Calu3 (cell line): ENCODE measurements at places on chromosomes 7 and 10.

DNA sequence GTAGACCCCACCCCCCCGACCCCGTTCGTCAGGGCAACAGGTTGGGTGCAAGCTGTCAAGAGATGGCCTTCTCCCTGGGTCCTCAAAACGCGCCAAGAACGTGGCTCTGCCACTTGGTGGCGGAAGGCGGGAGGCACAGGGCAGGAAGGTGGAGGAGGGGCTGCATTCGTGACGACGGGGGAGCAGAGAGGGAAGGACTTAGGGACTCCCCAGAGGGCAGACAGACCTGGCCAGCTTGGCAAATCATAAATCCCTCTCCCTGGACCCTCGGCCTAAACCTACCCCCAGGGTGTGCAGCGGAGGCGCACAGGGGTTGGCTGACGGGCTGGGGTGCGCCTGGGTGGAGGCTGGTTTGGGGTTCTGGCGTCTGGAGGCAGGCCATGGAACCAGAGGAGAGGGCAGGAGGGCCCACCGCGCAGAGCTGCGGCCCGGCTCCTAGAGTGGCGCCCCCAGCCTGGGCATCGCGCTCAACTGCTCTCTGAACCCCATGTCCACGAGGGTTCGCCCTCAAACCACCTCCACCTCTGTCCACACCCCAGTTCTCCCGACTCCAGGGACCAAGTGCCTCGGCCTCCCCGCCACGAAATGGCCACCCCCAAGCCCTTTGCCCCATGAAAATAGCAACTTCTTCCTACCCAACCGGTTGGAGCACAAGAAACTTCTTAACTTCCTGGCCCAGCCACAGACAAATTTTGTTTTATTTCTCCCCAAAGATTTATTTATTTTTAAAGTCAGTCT is 10.8 kb upstream of the GATA3 start:
- peaks cover 8% of the 10 kb centered on the region for H3K36me3 ChIP-seq
- no peak overlapping the region for H3K4me3 ChIP-seq
- peaks cover 40% of the 10 kb centered on the region for H3K4me1 ChIP-seq
- DNase-seq, result no peak
- H3K27me3 ChIP-seq, result peaks cover 95% of the 10 kb centered on the region

DNA sequence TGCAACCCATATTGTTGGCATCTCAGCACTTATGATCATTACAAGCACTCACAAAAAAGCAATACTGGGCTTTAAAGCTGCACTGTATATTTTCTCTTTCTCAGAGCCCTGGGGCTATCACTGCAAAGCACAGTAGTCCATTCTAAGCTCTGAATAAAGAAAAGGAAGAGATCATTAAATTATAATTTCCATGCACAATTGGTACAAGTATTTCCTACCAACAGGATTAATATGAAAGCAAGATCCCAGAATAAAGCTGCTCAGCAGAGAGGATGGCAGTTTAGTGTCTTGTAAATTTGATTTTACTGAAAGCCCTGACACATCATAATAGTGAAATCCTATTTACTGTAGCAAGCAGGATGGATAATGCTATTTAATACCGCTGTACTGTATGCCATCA is 205.3 kb downstream of the CHCHD3 start:
- no peak overlapping the region for H3K4me3 ChIP-seq
- no peaks in the 10 kb centered on the region for H3K36me3 ChIP-seq
- no peak overlapping the region for H3K27ac ChIP-seq
- DNase-seq, result no peak
- peaks cover 16% of the 10 kb centered on the region for H3K4me1 ChIP-seq
- no peaks in the 10 kb centered on the region for H3K27me3 ChIP-seq

GRCh38 chr7:93310346-93310745 is 78.2 kb downstream of the VPS50 start:
- H3K36me3 ChIP-seq, result no peaks in the 10 kb centered on the region
- no peaks in the 10 kb centered on the region for H3K27me3 ChIP-seq
- H3K27ac ChIP-seq, result no peak overlapping the region
- H3K4me1 ChIP-seq, result peaks cover 9% of the 10 kb centered on the region
- DNase-seq, result no peak

DNA sequence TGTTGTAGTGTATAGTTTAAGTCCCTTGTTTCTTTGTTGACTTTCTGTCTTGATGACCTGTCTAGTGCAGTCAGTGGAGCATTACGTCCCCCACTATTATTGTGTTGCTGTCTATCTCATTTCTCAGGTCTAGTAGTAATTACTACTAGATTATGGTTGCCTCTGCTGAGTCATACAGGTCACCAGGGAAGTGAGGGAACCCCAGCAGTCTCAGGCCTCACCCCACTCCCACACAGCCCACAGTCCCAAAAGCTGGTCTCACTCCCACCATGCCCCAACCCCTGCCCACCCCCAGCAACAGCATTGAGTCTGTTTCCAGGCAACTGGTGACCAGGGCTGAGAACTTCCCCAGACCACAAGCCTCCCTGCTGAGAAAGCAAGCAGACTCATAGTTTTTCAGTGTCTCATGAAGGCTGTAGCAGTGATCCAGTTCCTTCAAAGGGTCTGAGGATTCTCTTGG is 88.0 kb downstream of the PLXDC2 start:
- no peaks in the 10 kb centered on the region for H3K36me3 ChIP-seq
- DNase-seq, result no peak
- no peak overlapping the region for H3K27ac ChIP-seq

GRCh38 chr10:43127442-43127841 is 10.8 kb upstream of the CSGALNACT2 start:
- H3K27ac ChIP-seq, result no peak overlapping the region
- H3K36me3 ChIP-seq, result no peaks in the 10 kb centered on the region
- no peak overlapping the region for H3K4me3 ChIP-seq
- H3K27me3 ChIP-seq, result peaks cover 80% of the 10 kb centered on the region
- H3K4me1 ChIP-seq, result no peaks in the 10 kb centered on the region

- no peaks in the 10 kb centered on the region for H3K36me3 ChIP-seq
- DNase-seq, result no peak
- H3K27me3 ChIP-seq, result no peaks in the 10 kb centered on the region
These were observed 56.6 kb downstream of the THSD7A start for GRCh38 chr7:11775401-11775800.

DNA sequence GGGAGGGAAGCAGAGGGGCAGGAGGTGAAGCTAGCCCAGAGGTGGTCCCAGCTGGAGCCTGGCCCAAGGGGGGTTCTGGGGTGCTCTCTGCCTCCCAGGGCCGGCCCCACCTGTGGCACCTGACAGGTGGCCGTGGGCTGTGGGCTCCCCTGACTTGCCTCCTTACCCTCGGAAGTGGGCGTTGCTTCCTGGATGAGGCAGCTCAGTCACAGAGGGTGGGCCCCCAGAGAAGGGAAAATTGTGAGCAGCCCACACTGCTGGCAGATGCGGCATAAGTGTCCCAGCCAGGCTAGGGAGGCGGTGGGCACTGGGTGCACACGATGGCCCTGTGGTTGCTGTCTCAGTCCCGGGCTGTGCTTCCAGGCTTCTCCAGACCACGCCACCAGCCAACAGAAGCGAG is 118.9 kb downstream of the LRRC18 start:
- H3K27ac ChIP-seq, result no peak overlapping the region
- DNase-seq, result no peak
- H3K4me3 ChIP-seq, result no peak overlapping the region
- H3K27me3 ChIP-seq, result peaks cover 63% of the 10 kb centered on the region

DNA sequence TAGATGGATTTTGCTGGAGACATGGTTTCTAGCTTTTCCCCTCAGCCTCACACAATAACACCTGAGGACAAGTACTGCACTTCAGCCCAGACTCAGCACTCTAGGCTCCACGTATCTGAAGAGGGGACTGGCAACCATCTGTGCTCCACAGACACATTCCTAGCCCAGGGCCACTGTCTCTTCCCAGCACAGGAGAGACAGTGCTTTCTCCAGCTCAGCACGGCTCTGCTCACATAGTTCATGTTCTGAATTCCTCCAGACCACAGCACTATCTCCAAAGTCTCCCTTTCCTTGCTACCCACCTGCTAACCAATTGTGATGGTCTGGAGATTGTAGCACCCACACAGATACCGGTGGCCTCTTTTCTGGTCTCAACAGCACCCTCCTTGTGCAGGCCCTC is 114.5 kb downstream of the HTR7 start:
- no peaks in the 10 kb centered on the region for H3K4me1 ChIP-seq
- no peak for DNase-seq
- H3K36me3 ChIP-seq, result no peaks in the 10 kb centered on the region
- no peak overlapping the region for H3K4me3 ChIP-seq

DNA sequence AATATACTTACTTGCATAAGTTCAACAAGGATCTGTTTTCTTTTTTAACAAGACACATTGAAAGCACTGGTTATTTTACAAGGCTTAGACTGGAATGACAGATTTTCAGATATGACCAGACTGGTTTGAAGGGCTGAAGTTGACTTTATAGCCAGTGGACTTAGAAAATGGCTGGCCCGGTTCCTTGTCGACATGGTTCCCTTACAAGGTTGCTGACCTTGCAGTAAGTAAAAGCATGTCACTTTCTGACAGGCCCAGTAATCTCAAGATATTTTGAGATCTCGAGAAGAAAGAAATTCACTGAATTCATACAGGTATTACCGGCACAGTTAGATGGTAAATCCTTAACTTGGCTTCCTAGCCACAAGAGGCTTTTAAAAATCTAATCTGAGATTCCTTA is 136.5 kb downstream of the COBL start:
- no peak for DNase-seq
- H3K36me3 ChIP-seq, result no peaks in the 10 kb centered on the region
- peaks cover 13% of the 10 kb centered on the region for H3K4me1 ChIP-seq
- no peaks in the 10 kb centered on the region for H3K27me3 ChIP-seq
- no peak overlapping the region for H3K27ac ChIP-seq

DNA sequence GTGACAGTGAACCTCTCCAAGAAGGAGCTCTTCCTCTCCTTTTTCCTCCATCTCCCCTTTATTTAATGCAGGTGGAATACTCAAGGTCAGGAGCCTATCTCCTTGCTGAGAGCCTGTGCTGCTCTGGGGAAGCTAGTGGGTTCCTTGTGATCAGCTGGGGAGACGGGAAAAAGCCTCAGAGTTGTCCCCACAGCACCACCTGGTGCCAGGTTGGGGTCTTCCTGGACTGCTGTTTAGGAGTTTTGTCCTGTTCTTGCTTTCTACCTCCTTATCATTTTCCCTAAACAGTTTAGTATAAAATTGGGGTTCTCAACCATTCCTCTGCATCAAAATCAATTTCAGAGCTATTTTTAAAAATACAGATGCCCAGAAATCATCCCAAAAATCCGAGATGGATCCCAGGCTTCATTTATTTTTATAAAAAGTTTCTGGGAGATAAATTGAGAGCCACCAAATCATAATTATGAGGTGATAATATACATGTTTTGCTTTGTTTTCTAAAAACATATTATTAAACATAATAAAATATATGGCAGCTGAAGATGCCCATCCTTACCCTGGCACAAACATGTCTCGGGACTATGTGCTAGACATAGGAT is 44.3 kb downstream of the MACC1 start:
- DNase-seq, result peak; percentile 81
- peaks cover 22% of the 10 kb centered on the region for H3K4me1 ChIP-seq
- no peak overlapping the region for H3K4me3 ChIP-seq
- H3K36me3 ChIP-seq, result peaks cover 53% of the 10 kb centered on the region

- H3K27ac ChIP-seq, result no peak overlapping the region
- no peaks in the 10 kb centered on the region for H3K4me1 ChIP-seq
- no peaks in the 10 kb centered on the region for H3K36me3 ChIP-seq
- no peak overlapping the region for H3K4me3 ChIP-seq
- no peaks in the 10 kb centered on the region for H3K27me3 ChIP-seq
These were observed 888.5 kb upstream of the SORCS1 start for GRCh38 chr10:108052981-108053380.

- DNase-seq, result peak; percentile 52
- no peak overlapping the region for H3K4me3 ChIP-seq
- H3K27me3 ChIP-seq, result no peaks in the 10 kb centered on the region
- H3K36me3 ChIP-seq, result no peaks in the 10 kb centered on the region
These were observed 73.6 kb downstream of the ABCA13 start for GRCh38 chr7:48244864-48245271.

- H3K36me3 ChIP-seq, result no peaks in the 10 kb centered on the region
- no peak overlapping the region for H3K4me3 ChIP-seq
- H3K27ac ChIP-seq, result no peak overlapping the region
- H3K27me3 ChIP-seq, result no peaks in the 10 kb centered on the region
- H3K4me1 ChIP-seq, result no peaks in the 10 kb centered on the region
- DNase-seq, result no peak
These were observed 9.5 kb downstream of the VTI1A start for GRCh38 chr10:112456533-112456932.

GRCh38 chr10:70174058-70174741 is 3.9 kb upstream of the SAR1A start:
- peaks cover 3% of the 10 kb centered on the region for H3K4me1 ChIP-seq
- H3K27me3 ChIP-seq, result no peaks in the 10 kb centered on the region
- no peak overlapping the region for H3K27ac ChIP-seq
- H3K36me3 ChIP-seq, result peaks cover 22% of the 10 kb centered on the region

DNA sequence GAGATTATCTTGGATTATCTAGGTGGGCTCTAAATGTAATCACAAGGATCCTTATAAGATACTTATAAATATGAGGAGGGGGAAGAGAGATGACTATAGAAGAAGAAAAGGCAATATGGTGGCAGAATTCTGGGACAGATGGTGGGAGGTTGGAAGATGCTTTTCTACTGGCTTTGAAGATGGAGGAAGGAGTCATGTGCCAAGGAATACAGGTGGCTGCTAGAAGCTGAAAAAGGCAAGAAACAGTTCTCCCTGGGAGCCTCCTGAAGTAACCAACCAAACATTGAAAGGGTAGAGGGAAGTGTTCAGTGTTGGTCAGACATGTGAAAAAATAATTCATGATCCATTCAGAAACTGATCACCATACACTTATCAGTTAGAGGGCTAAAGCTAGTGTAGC is 213.3 kb downstream of the WDR11 start:
- no peak overlapping the region for H3K27ac ChIP-seq
- no peak for DNase-seq
- H3K4me1 ChIP-seq, result peaks cover 15% of the 10 kb centered on the region
- no peaks in the 10 kb centered on the region for H3K36me3 ChIP-seq
- no peak overlapping the region for H3K4me3 ChIP-seq

DNA sequence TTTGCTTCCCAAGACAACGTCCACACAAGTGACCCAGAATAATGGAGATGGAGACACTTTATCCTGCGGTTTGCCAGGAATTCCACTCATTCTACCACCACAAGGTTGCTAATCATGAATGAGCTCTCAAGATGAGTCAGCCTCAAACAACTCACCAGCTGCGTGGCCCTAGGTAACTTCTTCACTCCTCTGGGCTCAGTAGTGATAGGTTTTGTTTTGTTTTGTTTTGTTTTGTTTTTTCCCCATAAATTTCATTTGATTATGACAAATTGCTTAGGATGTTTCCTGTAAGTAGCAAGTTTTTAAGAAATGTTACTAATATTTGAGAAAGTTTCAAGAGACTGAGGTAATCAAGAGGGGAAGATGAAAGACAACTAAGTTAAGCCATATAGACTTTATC is 286.8 kb downstream of the PARD3 start:
- H3K4me3 ChIP-seq, result peak overlapping the region; percentile 34
- peak; percentile 60 for DNase-seq
- peaks cover 40% of the 10 kb centered on the region for H3K4me1 ChIP-seq
- H3K27ac ChIP-seq, result peak overlapping the region; percentile 66
- H3K27me3 ChIP-seq, result no peaks in the 10 kb centered on the region

- H3K4me3 ChIP-seq, result no peak overlapping the region
- no peak overlapping the region for H3K27ac ChIP-seq
- DNase-seq, result peak; percentile 16
- no peaks in the 10 kb centered on the region for H3K27me3 ChIP-seq
These were observed 19.7 kb upstream of the FKBP9 start for GRCh38 chr7:32937344-32938174.

- no peak overlapping the region for H3K4me3 ChIP-seq
- no peak for DNase-seq
- no peaks in the 10 kb centered on the region for H3K27me3 ChIP-seq
- no peaks in the 10 kb centered on the region for H3K36me3 ChIP-seq
- H3K4me1 ChIP-seq, result no peaks in the 10 kb centered on the region
- no peak overlapping the region for H3K27ac ChIP-seq
These were observed 106.2 kb upstream of the GPR141 start for GRCh38 chr7:37577412-37577811.

GRCh38 chr10:105268961-105269360 is 627.9 kb downstream of the SORCS3 start:
- H3K36me3 ChIP-seq, result no peaks in the 10 kb centered on the region
- H3K27ac ChIP-seq, result no peak overlapping the region
- H3K4me1 ChIP-seq, result no peaks in the 10 kb centered on the region
- no peak for DNase-seq
- H3K4me3 ChIP-seq, result no peak overlapping the region
